ENCODE measurements at places on chromosomes 4 and X. TPM values are rescaled to one million over a fixed set of nuclear protein-coding genes. Genes with fewer than 3 reads are reported as not detected.

DNA sequence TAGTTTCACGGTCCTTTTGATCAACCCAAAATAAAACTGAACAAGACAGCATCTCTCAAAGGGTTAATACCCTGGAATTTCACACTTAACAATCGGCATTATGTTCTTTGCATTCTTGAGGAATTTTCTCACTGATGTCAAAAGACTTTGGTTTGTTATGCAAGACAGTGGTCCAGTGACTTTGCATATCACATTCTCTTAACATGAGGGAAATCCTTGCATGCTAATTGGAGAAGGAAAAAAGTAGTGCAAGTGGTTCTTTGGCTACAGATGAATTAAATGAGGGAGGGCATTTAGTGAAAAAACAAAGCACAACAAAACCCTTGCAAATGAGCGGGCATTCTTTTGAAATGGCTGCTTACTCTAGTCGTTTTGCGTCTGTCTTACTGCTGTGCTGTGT lies 105.1 kb upstream of the LIMCH1 start:
- H3K27me3 ChIP-seq: no peaks in the 10 kb centered on the region
- H3K4me3 ChIP-seq: no peak overlapping the region

DNA sequence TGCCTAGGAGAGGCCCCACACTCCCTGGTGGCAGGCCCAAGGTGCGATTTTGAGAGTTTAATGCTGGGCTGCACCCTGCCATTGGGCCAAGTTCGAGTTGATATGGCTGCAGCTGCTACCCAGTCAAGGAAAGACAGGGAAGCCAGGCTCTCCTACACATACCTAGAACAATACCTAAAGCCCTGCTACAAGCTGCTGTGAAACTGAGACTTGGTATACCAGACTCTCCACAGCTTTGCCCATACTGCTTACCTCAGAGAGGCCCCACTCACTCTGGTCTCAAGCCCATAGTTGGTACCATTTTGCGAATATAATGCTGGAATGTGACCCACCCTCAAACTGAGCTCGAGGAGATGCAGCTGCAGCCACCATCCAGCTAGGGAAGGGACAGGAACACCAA lies 147.7 kb upstream of the MAGEB2 start:
- no peak overlapping the region for H3K4me3 ChIP-seq
- no peaks in the 10 kb centered on the region for H3K36me3 ChIP-seq
- no peak overlapping the region for H3K27ac ChIP-seq
- H3K4me1 ChIP-seq: no peaks in the 10 kb centered on the region

DNA sequence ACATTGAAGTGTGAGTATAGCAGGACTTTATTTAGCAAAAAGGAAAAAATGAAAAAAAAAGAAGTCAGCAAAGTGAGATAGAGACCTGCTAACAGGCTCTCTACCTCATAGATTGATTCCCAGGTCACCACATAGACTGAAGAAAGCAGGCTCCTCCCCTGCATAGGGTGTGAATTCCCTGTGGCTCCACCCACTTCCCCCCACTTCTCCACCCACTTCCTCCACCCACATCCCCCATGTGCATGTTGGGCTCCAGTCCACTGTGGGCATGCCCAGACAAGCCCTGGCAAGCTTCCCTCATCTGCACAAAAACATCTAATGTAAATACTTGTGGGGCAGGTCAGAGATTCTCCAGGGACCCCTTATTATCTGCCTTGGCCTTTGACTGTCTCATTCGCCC lies 97.8 kb downstream of the TMEM47 start:
- no peak overlapping the region for H3K27ac ChIP-seq
- H3K4me3 ChIP-seq: no peak overlapping the region
- no peaks in the 10 kb centered on the region for H3K36me3 ChIP-seq
- DNase-seq: no peak
- no peaks in the 10 kb centered on the region for H3K27me3 ChIP-seq

GRCh38 chr4:81504112-81505003 lies 32.7 kb upstream of the RASGEF1B start:
- no peak for DNase-seq
- no peaks in the 10 kb centered on the region for H3K4me1 ChIP-seq
- H3K36me3 ChIP-seq: no peaks in the 10 kb centered on the region
- no peak overlapping the region for H3K4me3 ChIP-seq
- no peak overlapping the region for H3K27ac ChIP-seq
- H3K27me3 ChIP-seq: no peaks in the 10 kb centered on the region

DNA sequence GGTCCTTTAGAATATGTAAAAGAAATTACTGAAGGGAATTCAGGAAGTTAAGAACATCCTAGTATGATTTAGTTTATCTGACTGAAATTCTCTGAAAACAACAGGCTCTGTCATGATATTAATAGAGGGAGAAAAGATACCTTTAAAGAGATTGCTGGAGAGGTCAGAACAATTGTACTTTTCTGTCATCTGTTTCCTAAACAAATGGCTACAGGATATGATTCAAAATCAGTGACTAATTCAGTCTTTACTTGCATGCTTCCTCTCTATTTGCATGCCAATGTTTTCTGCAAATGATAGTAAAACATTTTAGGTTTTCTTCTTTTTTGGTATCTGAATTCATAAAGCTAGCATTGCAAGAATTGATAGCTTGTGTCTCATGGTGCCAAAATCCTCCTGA lies 616.7 kb upstream of the PCDH7 start:
- H3K4me1 ChIP-seq: no peaks in the 10 kb centered on the region
- H3K27me3 ChIP-seq: no peaks in the 10 kb centered on the region
- H3K36me3 ChIP-seq: no peaks in the 10 kb centered on the region
- H3K27ac ChIP-seq: no peak overlapping the region

GRCh38 chr4:26826721-26827120 lies 33.9 kb upstream of the STIM2 start:
- H3K27me3 ChIP-seq: no peaks in the 10 kb centered on the region
- H3K4me1 ChIP-seq: no peaks in the 10 kb centered on the region
- no peak overlapping the region for H3K4me3 ChIP-seq
- no peak overlapping the region for H3K27ac ChIP-seq
- H3K36me3 ChIP-seq: no peaks in the 10 kb centered on the region
- no peak for DNase-seq

DNA sequence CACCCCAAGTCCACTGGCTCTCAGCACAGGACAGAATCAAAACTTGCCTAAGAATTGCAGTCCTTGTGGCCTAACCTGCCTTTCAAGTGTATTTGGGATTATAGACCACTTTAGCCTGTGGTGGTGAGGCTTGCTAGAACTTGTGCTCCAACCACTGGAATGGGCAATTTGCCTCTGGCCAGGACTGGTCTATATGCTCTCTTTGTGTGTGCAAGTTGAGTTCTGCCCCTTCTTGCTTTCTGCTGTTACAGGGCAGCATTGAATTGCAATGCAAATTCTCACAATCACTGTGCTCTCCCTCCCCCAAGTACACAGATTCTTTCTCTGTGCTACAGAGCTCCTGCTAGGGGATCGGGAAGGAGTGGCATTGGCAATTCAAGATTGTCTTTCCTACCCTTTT lies 233.6 kb upstream of the DIPK2B start:
- H3K27me3 ChIP-seq: no peaks in the 10 kb centered on the region
- DNase-seq: no peak
- no peak overlapping the region for H3K4me3 ChIP-seq
- H3K4me1 ChIP-seq: no peaks in the 10 kb centered on the region
- H3K27ac ChIP-seq: no peak overlapping the region
- no peaks in the 10 kb centered on the region for H3K36me3 ChIP-seq

GRCh38 chr4:149961876-149962597 lies 116.2 kb upstream of the DCLK2 start:
- H3K27ac ChIP-seq: no peak overlapping the region
- no peak overlapping the region for H3K4me3 ChIP-seq
- no peaks in the 10 kb centered on the region for H3K27me3 ChIP-seq
- no peaks in the 10 kb centered on the region for H3K4me1 ChIP-seq
- no peak for DNase-seq
- no peaks in the 10 kb centered on the region for H3K36me3 ChIP-seq

The SNCA gene
- total RNA-seq: 19.3 TPM

The AREG gene
- 0.25 TPM for total RNA-seq

Measured in SJSA1 (cell line).